ENCODE measurements at places on chromosomes 13 and 19.

DNA sequence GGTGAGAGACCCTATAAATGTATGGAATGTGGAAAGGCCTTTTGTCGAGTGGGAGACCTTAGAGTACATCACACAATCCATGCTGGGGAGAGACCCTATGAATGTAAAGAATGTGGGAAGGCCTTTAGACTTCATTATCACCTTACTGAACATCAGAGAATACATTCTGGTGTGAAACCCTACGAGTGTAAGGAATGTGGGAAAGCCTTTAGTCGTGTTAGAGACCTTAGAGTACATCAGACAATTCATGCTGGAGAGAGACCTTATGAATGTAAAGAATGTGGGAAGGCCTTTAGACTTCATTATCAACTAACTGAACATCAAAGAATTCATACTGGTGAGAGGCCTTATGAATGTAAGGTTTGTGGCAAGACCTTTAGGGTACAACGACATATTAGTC is 17.1 kb downstream of the ZNF546 start:
- DNase-seq: no peak

DNA sequence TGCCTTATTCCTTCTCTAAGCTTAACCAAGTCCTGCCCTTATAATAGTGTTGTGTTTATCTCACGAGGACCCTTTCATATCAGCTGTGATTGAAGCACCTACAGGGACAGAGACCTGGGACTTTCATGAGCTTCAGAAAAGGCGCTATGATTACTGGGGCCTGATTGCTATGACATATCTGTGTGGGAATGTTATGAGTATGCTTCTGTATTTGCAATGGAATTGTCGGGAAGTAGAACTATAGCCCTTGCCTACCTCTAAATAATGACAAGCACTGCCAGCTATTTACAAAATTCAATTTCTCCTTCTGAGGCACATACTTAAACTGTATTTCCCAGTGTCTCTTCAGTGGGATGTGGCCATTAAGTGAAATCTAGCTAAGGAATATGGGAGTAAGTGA is 191.5 kb downstream of the LHFPL6 start:
- no peak for DNase-seq

GRCh38 chr13:48819376-48819775 is 156.3 kb upstream of the FNDC3A start:
- DNase-seq: no peak

GRCh38 chr13:97284558-97284957 is 62.4 kb downstream of the MBNL2 start:
- DNase-seq: no peak

- DNase-seq: no peak
These were observed 2.3 kb upstream of the FTL start for GRCh38 chr19:48962849-48963165.

GRCh38 chr19:54561840-54562239 is 11.8 kb upstream of the LILRA2 start:
- no peak for DNase-seq

DNA sequence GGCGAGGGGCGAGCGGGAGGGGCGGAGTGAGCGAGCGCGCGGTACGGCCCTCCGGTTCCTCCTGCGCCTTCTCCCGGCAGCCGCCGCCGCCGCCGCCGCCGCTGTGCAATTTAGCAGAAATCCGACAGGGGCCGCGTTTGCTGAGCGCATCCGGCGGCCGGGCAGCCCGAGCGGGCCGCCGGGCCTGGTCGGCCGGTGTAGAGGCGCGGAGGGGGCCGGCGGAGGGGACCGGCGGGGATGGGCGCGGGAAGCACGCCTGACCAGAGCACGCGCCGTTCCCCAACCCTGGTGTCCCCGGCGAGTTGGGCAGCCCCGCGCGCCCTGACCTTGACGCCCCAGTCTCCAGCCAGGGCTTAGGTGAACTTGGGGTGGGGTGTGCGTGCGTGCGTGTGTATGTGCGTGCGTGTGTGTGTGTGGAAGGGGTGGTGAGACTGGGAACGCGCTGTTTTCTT is 144.5 kb upstream of the ZNF536 start:
- DNase-seq: no peak

DNA sequence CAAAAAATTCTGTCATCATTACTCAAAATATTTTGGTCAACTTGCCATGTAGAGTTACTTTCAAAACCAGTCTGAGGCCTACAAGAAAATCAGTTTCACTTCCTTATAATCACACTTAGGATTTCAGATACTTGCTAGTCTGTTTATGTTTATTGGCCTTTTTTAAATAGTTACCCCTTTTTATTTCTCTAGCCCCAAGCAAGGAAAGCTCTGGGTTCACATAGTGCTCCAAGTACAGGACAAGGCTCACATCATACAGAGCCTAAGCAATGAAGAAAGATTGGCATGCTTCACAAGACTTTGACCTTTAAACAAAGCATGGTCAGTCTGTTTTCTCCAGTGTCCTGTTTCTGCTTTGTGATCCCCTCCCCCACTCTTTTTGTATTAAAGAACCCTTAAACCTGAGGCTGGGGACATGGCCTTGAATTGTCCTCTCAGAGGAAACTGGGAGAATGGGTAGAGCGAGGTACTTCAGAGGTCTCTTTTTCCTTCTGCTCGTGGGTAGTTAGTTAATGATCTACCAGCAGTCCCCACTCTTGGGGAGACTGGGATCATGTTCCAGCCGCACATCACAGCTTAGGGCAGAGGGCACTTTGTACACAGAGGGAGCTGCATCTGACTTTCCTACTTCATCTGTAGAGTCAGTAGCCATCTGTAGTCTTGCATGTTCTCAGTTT is 30.7 kb downstream of the CEACAM1 start:
- DNase-seq: peak; percentile 29

- DNase-seq: no peak
These were observed 3.7 kb upstream of the CREB3L3 start for GRCh38 chr19:4149518-4150288.
